ENCODE measurements at places on chromosomes 16 and 17.

- no peak for DNase-seq
Measured at GRCh38 chr17:75712446-75712845, 8.8 kb upstream of the ITGB4 start.

DNA sequence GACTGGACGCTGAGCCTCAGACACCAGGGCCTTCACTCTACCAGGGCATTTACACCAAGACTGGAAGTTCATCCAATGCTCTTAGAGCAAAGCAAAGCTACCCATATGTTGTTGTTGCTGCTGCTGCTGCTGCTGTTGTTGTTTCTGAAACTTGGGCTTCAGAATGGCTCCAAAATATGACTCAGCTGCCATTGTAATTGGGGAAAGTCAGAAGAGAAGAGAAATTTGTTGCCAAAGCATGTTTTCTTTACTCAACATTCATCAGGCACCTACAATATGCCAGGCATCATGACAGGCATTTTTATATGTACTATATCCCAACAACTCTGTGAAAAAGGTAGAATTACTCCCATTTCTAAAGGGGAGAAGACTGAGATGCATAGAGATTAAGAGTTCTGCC, 11.9 kb downstream of the KRT32 start:
- no peak for DNase-seq

DNA sequence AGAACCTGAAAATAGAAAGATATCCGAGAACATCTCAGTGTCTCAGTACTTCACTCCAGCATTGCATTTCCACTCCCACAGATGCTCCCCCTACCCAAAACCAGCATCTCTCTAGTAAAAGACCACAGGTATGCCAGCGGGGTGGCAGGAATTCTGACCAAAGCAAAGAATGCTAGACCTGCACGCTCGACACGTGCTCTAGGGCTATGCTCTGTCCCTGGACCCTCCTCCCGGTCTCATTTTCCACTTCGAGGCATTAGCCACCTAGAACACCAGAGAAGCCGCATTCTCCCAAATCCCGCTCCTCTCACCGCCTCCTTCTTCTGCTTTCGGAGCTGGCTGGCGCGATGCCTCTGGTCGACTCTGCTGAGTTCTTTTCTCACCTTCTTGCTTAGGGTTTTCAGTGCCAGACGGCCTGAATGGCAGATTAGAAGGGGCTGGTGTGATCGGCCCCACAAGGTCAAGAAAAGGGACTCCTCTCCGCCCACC, 487 bp downstream of the TSR1 start:
- DNase-seq = no peak

DNA sequence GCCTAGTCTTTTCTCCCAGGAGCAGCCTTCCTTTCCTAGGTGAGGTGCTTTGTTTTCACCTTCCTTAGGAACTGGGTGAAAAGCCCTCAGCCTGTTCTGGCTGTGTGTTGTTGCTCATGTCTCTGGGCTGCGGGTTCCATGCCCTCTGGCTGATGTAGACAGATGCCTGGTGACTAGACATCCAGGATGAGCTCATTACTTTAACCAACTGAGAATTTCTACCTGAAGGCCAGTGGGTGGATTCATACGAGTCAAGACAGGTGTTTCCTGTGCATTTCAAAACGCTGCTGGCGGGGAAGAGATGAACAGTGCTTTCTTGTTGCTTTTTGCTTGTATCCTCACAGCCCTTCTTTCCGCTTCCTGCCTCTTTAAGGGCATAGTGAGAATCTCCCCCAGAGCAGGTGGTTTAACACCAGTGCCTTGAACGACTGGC, 22.3 kb downstream of the SAP30BP start:
- no peak for DNase-seq

- no peak for DNase-seq
Measured at GRCh38 chr17:34228781-34229180, 26.3 kb upstream of the CCL2 start.

GRCh38 chr17:46995841-46996571, 17.0 kb upstream of the RPRML start:
- no peak for DNase-seq

- no peak for DNase-seq
Measured at GRCh38 chr16:2767891-2768290, 9.2 kb downstream of the ELOB start.

DNA sequence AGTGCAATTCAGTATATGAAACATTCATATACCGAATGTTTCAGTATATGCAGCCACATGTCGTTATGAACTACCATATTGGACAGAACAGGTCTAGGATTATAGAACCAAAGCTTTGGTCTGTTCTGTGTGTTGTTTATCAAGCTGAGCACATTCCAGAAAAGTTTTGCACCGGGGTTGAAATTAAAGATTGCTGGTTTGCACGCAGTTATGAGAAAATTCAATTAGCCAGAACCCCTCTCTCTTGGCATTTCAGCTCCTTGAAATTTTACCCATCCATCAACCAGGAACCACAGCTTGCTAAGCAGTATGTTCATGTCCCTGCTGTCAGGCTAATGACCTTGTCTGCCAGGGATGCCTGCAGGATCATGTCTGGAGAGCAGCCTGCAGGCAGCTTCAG, 9.5 kb downstream of the KRT32 start:
- no peak for DNase-seq

- DNase-seq = no peak
Measured at GRCh38 chr17:7113273-7114071, 1.1 kb downstream of the ASGR2 start.

- no peak for DNase-seq
Measured at GRCh38 chr17:7406235-7406825, 1.3 kb upstream of the NLGN2 start.

DNA sequence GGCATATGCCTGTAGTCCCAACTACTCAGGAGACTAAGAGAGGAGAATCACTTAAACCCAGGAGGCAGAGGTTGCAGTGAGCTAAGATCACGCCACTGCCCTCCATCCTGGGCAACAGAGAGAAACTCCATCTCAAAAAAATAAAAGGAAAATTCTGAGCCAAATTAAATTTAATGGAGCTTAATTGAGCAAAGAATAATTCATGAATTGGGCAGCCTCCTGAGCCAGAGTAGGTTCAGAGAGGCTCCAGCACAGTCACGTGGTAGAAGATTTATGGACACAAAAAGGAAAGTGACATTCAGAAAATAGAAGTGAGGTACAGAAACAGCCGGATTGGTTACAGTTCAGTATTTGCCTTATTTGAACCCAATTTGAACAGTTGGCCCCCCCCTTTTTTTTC, 10.9 kb downstream of the VPS35L start:
- DNase-seq = no peak

- DNase-seq = no peak
Measured at GRCh38 chr17:78524870-78525510, 52.2 kb downstream of the DNAH17 start.

DNA sequence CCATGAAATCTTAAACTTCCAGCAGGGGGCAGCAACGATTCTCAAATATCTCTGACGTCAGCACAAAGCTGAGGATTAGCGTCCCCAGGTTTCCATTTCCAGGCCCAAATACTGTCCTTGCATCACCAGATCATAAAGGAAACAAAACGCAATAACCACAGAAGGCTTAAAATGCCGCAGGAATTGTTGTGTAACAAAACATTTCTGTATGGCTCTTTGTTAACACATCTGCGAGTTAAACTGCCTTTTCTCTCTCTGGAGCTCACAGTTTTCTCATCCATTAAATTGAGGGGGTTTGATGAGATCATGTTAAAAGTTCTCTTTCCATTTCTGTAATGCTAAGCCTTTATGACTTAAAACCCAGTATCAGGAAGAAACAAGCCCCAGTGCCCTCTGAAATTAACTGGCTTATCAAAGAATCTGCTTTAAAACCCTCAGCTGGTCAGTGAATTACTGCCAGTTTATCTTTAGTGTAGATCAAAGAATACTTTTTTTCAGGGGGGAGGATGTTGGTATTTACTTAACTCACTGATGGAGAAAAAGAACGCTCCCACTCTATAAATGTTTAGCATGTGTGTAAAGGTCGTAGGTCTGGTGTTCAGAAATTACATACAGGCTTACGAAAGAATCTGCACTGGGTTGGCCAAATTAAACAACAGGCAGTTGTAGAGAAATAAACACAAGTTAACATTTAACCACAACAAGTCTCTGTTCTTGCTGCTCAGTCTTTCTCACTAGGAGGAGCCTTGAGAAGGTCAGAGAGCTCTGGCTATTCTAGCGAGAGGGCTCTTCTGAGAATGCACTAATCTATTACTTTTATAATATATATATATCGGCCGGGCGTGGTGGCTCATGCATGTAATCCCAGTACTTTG, 10.6 kb upstream of the TERF2 start:
- peak; percentile 31 for DNase-seq

- DNase-seq = no peak
Measured at GRCh38 chr16:4339909-4340308, 11.2 kb downstream of the PAM16 start.

GRCh38 chr17:50787106-50787505, 19.8 kb upstream of the ANKRD40CL start:
- DNase-seq = no peak

GRCh38 chr17:45873728-45874127, 20.6 kb upstream of the MAPT start:
- DNase-seq = no peak

DNA sequence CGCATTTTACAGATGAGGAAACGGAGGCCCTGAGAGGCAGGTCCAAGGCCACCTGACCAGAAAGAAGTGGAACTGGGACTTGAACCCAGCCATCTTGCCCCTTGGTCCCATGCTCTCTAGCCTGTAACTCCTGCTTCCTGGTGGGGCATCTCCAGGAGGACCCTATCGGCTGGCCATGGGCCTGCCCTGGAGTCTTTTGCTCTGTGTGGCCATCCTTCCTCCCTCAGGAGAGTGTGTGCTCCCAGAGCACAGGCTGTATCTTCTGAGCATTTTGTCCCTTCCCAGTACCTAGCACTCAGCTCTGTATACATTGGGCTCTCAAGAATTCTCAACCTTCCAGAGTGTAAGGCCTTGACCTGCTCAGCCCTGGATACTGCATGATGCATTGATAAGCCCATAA, 28.4 kb upstream of the STH start:
- DNase-seq = no peak

GRCh38 chr16:55039931-55040330, 109.3 kb downstream of the IRX5 start:
- no peak for DNase-seq

GRCh38 chr17:81445642-81446503, 50.6 kb downstream of the BAHCC1 start:
- no peak for DNase-seq

- no peak for DNase-seq
Measured at GRCh38 chr16:52561910-52562741, 15.2 kb upstream of the TOX3 start.

DNA sequence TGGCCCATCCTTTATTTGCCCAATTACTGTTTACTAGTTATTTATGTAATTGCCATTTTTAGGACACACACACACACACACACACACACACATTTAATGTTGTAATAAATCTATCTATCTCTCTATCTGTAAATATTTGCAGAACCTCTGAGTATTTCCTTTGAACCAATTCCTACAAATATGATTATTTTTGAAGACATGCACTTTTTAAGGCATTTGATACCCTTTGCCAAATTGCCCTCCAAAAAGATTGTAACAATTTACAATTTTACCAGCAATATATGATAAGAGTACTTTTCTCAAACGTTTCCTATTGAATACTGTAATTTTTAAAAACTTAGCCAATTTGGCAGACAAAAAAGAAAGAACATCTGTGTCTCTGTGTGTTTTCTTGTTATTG, 143.8 kb upstream of the FOXF1 start:
- DNase-seq = no peak

DNA sequence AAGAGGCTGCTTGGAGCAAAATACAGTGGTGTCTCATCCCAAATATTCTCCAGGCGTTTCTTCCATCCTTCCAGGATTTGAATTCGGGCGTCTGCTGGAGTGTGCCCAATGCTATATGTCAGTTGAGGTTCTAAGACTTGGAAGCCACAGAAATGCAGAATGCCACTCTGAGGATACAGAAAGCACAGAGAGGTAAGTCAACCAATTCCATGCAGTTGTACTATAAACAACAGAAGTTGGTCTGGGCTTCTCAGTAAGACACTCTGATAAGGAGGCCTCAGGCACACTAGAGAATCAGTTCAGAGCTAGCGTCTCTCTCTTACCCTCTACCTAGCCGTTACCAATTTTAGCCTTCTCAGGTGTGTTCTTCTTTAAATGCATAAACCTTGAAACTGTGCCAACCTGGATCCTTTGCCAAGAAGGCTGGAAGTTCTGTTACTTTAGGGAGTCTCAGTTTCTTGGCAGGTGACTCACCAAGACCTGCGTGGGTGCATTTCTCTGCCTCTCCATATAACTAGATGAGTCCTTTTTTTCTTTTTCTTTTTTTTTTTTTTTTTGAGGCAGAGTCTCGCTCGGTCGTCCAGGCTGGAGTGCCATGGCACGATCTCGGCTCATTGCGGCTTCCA, 15.1 kb downstream of the NQO1 start:
- no peak for DNase-seq

DNA sequence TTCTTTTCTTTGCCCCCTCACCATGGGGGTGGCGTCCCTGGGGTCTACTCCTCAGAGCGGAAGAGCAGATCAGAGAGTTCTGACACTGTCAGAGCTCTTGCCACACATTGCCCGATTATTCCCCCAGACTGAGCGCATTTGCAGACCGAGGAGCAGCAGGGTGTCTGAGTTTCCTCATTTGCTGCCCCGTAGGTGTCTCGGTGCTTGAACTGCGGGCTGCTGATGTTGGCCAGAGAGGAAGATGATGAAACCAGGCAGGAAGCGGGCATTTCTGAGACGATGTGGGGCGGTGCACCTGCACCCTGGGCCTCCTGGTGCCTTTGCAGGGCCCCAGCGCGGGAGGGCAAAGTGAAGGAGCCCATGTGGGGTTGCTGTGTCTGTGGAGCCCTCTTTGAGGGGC, 55.2 kb downstream of the ARSG start:
- peak; percentile 58 for DNase-seq

- DNase-seq = no peak
Measured at GRCh38 chr16:57266531-57267260, 17.8 kb downstream of the PLLP start.

GRCh38 chr16:82668094-82668493, 41.3 kb downstream of the CDH13 start:
- no peak for DNase-seq

DNA sequence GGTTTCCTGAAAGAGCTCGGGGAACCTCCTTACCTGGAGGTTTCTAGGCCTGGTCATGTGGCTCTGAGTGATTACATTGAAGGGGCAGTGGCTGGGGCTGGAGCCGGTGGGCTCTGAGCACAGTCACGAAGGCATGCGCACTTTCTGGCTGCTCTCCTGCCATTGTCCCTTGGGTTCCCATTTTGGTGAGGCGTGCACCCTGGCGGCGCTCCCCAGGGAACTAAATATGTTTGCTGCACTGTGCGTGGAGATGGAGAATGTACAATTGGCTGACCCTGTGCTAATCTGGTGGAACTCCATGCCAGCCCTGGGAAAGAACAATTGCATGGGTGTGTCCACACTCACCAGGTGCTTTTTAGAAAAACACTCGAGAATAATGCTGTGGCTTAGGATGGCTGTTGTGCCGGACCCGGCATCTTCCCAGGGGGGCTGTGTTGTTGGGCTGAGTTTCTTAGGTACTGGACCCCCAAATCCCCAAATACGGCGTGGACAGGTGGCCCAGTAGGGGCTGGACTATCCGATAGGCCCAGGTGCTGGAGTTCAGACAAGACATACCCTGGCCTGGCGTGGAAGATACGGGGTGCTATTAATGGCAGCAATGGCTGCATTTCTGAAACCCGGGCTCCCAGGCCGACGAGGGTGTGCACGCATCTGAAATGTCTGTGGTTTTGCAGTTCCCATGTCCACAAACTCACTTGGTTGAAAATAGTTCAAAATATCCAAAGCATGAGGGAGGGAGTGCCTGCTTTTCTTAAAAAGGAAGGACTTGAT, 230.5 kb downstream of the SEC14L1 start:
- no peak for DNase-seq

- DNase-seq = no peak
Measured at GRCh38 chr17:82419540-82419939, 1.2 kb upstream of the OGFOD3 start.
